Suppressor macrophage (primary cell): ENCODE measurements at places on chromosomes 1 and 21.

DNA sequence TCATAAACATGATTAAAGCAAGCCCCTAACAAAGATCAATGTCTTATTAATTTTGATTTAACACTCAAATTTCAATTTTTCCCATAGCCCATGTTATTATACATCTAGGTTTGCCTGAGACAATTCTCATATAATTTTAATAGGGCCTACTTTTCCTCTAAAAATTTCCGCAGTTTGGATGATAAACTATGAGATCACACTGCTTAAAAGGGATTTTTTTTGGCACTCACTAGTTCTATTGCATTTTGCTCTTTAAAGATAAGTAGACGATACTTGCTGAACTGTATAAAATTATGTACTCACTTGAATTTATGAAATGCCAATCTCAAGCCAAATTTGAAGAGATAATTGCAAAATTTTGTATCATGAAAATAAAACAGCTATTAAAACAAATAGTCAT lies 480.4 kb upstream of the ZRANB2 start:
- no peak for DNase-seq

- peak; percentile 58 for DNase-seq
These were observed 32.1 kb upstream of the KCNE1 start for GRCh38 chr21:34544032-34544496.

GRCh38 chr1:27253596-27253995 lies 19.2 kb downstream of the WDTC1 start:
- DNase-seq: no peak

- no peak for DNase-seq
These were observed 1.8 kb downstream of the FNDC5 start for GRCh38 chr1:32868806-32869455.
